ENCODE measurements at places on chromosomes 1 and 21.

- DNase-seq, result no peak
These were observed 59.1 kb downstream of the SLC19A1 start for GRCh38 chr21:45482899-45483821.

DNA sequence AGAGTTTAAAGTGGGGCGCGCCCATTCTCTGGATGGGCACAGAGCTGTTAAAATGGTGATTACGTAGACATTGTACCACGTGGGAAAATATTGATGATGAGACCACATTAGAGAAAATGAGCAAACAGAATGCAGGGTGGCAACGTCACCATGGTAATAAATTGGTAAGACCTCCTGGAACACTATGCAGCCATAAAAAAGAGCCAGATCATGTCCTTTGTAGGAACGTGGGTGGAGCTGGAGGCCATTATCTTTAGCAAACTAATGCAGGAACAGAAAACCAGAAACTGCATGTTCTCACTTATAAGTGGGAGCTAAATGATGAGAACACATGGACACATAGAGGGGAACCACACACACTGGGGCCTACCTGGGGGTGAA is 53.5 kb upstream of the CLDN14 start:
- DNase-seq, result no peak

- no peak for DNase-seq
These were observed 390 bp downstream of the ZFP69B start for GRCh38 chr1:40450495-40451237.

- no peak for DNase-seq
These were observed 17.2 kb downstream of the PTP4A2 start for GRCh38 chr1:31920956-31921355.

- no peak for DNase-seq
These were observed 105.5 kb downstream of the RPE65 start for GRCh38 chr1:68344208-68344607.

DNA sequence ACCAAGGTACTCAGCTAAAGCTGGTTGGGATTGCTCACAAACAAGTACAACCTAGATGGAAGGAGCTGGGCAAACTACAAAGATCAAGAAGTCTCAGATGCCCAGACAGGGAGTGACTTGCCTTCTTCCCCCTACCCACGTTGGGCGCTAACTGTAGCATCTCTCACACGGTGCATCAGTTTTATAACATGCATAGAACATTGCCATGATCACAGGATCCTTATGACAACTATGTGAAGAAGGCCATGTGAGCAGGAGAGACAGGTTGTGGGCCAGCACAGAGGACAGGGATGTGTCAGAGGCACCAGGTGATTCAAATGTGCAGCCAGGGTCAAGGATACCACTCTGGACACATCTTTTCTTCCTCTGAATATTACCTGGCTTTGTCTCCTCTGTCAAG is 28.3 kb upstream of the CYP4B1 start:
- DNase-seq, result no peak

GRCh38 chr1:178683291-178683690 is 41.8 kb upstream of the RALGPS2 start:
- no peak for DNase-seq

DNA sequence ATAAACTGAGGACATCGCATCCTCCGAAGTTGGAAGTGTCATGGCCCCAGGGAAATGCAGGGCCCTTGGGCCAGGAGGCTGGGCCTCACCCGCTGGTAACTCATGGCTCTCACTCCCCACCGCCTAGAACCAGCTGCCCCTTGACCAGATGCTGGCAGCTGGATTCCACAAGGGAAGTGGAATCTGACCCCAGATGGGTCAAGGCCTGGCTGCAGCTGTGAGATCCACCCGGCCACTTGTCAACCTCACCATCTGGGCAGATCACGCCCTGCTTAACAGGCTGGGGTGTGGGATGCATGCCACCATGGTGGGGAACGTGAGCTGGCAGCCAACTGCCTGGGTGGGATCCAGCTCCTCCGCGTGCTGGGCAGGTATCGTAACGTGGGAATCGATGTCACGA is 25.5 kb downstream of the KCNAB2 start:
- DNase-seq, result no peak

DNA sequence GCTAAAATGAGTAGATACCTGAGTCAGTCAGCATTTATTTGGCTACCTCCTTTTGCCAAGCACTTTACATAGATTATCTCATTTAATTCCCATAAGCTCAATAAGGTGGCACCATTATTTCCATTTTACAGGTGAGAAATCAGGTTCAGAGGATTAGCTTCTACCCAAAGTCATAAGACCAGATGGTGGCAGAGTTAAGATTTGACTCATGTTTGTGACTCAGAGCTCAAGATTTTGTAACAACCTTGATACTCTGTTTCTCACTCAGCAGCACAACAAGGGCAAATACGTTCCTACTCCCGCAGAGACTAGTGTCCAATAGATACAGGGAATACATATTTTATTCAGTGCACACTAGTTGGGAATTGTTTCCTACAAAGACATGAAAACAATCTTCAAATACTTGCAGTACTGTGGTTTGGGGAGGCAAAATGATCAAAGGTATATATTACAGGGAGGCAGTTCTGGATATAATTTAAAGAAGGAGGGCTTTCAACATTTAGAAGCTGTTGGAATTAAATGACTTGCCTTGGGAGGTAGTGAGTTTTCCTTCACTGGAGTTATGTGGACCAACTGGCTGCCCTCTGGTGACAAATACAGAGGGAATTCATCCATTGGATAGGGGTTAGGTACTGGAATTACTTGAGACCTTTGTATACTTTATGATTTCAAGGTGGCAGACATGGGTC is 3.6 kb downstream of the LEPR start:
- no peak for DNase-seq

GRCh38 chr1:170487503-170487902 is 44.5 kb upstream of the GORAB start:
- no peak for DNase-seq

GRCh38 chr21:33116676-33117075 is 46.7 kb downstream of the OLIG1 start:
- DNase-seq, result no peak

GRCh38 chr1:155942578-155943141 is 1.2 kb downstream of the RXFP4 start:
- no peak for DNase-seq

GRCh38 chr21:29443411-29444010 is 144.8 kb downstream of the BACH1 start:
- DNase-seq, result no peak

- no peak for DNase-seq
These were observed 550.6 kb downstream of the PTBP2 start for GRCh38 chr1:97271916-97272788.

DNA sequence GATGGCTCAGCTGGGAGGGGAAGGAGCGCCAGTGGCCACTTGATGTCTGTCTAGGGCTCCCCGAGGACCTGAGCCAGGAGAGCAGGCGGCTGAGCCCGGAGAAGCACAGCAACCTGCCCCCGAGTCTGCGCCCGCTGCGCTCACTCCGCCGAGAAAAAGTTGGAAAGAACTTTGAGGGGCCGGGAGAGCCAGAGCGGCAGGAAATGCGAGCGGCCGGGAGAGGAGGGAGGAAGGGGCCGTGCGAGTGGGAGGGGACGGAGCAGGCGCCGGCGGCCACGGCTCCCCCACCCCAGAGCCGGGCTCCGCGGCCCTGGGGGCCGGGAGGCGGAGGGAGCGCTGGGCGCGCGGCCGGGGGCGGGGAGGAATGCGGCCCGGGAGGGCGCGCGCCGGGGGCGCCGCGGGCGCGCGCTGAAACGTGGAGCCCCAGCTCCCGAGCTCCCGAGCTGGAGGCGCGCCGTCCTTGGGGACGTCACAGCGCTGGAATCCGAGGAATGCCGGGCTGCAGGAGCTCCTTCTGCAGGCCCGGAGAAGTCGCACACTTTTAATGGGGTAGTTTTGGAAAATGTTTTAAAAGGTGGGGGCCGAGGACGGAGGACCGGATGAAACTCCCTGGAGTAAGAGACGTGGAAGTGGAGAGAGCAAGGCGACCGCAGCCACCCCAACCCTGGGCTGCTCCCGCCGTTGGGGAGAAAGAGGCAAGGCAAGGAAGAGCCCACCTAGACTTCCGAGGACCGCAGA is at the start of gene PTPN14:
PTPN14 (minus strand) TSS at position 167 of the 738 bp plus-strand sequence. CDS start 86,799 bp downstream, outside the sequence.
- no peak for DNase-seq

DNA sequence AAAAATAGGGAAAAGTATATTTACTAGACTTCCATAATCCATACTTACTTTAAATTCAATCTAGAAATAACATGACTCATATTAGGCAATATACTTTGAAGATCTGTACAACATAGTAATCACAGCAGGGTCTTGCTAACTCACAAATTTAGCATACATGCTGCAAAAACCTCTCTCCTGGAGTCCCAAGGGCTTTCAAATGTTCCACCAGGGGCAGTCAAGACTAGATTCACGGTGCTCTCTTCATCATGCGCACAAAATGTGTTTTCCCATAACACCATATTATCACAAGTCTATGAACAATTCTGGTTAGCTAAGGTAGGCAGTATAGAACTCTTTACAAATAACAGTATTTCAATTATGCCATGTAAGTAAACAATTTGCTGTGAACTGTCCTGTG is 45.8 kb downstream of the SSX2IP start:
- no peak for DNase-seq

DNA sequence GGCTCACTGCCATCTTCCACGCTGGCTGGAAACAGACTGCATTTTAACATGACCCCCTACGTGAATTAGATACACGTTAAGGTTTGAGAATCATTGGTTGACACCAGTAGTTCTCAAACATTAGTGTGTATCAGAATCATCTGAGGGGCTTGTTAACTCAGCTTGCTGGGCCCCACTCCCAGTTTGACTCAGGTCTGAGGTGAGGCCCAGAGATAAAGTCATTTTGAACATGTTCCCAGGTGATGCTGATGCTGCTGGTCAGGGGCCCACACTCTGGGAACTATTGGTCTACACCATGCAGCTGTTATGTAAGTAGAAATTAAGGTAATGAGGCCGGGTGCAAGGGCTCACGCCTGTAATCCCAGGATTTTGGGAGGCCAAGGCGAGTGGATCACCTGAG is 1.3 kb downstream of the LSM10 start:
- DNase-seq, result no peak

GRCh38 chr1:218090459-218090858 is 194.6 kb upstream of the RRP15 start:
- no peak for DNase-seq

GRCh38 chr1:115063228-115063901 is 25.9 kb downstream of the TSPAN2 start:
- no peak for DNase-seq

- no peak for DNase-seq
These were observed 72.4 kb upstream of the TIAM1 start for GRCh38 chr21:31416465-31416864.

DNA sequence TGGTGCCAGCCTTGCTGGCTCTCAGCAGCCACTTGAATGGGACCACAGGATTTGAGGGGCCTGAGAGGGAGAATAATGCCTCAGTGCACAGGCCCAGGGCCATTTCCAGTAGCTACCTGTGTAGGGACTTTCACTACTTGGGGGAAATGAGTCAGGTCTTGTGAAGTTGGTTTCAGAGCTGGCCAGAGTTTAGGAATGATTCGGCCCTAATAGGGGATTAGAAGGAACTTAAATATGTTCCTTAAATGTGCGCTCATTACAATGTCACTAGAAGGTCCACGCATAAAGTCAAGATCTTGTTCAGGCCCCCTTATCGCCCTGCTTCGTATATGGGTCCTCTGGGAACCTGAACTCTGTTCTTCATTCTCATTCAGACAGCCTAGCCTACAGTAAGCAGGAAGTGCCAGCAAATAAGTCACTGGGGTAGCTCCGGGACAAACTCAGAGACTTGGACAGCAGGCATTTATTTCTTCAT is 5.6 kb upstream of the AKR1A1 start:
- DNase-seq, result no peak

DNA sequence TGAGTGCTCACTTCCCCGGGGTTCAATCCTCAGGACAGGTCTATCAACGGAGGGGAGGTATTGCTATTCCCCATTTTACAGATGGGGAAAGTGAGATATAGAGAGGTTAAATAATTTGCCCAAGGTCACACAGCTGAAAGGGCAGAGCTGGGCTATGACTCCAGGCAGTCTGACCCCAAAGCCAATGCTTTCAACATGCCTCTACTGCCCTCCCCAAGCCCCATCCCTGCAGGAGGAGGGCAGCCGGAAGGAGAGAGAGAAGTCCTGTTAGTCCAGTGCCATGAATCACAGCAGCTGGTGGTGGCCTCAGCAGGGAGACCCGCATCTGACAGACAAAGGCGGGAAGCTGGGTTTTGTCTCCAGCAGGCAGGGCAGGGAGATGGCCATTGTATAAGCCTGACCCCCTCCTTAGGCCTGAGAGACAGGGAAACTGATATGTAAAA is 20.0 kb upstream of the CLIC4 start:
- DNase-seq, result no peak

DNA sequence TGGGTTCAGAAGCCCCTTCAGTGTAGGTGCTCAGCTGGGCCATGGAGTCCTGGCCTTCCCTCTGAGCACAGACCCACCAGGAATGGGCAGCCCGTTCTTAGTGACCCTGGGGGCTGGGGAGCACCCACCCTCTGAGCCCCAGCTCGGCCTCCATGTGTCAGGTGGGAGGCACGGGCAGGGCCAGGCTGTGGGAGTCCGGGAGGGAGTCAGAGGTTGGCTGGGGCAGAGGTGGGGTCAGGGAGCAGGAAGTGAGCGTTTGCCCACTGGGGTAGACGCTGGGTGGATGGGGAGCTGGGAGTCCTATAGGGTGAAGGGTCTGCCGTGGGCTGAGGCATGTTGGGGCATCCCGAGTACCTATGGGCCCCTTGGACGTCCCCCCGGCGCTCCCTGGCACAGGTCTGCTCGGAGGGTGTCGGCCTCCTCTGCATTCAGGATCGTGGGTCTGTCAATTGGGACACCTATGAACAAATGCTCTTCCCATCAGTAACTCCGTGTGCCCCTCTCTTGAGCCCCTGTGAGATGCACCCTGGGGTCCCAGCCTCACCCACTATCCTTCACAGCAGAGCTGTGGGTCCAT is 30.5 kb downstream of the COL18A1 start:
- DNase-seq, result no peak

DNA sequence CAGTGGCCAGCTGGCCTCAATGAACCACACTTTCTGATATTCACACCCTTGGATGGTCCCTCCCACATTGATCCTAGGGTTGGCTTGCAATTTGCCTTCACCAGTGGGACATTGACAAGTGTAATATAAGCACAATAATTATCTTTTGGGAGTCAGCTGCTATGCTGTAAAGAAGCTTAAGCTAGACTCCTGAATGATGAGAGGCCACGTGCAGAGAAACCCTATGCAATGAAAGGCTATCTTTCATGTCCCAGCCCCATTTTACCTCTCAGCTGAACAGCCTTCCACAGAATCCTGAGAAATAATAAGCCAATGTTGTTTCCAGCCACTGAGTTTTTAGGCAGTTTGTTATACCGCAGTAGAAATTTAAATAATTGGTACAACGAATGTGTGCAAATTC is 11.1 kb upstream of the C8A start:
- no peak for DNase-seq

GRCh38 chr1:59015708-59016107 is 231.9 kb upstream of the JUN start:
- DNase-seq, result no peak
